ENCODE measurements at places on chromosomes 13 and 19.

GRCh38 chr19:5880604-5881078 lies 10.3 kb upstream of the FUT5 start:
- DNase-seq: no peak

GRCh38 chr13:67557642-67558241 lies 327.6 kb upstream of the PCDH9 start:
- DNase-seq: no peak

DNA sequence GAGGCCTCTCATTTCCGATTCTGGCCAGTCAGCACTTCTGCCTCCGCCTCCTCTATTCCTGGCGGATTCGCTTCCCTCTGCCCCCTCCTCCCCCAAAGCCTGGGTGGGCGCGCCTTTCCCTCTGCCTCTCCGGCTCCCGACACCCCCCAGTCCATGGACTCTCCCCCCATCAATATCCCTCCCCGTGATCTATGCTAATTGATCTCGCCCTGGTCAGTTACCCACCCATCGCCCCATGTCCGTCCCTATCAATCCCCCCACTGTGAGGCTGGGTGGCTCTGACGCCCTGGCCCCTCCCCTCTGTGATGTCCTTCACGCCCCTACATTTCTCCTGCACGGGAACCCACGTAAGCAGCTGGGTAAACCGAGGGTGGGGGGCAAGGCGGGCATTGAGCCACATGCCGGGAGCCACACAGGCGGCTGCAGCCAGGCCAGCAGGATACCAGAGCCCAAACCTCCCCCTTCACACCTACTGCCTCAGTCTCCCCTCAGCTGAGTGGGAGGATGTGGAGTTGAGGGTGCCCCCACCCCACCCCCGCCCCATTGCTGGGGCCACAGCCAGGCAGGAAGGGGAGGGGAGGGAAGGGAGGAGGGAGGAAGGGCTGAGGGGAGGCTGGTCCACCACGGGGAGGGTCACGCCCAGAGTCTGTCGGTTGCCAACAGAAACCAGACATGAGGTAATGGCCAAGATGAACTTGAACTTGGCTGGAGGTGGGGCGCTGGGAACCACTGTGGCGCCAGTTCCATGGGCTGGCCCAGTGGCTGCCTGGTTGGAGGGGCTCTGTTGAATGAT lies 21.0 kb downstream of the SMIM24 start:
- no peak for DNase-seq

GRCh38 chr19:1577929-1578618 lies 9.9 kb upstream of the MEX3D start:
- DNase-seq: no peak

GRCh38 chr13:114225610-114226009 lies 9.1 kb upstream of the CDC16 start:
- DNase-seq: no peak

- no peak for DNase-seq
Measured at GRCh38 chr19:42249149-42249750, 5.7 kb downstream of the ERF start.

DNA sequence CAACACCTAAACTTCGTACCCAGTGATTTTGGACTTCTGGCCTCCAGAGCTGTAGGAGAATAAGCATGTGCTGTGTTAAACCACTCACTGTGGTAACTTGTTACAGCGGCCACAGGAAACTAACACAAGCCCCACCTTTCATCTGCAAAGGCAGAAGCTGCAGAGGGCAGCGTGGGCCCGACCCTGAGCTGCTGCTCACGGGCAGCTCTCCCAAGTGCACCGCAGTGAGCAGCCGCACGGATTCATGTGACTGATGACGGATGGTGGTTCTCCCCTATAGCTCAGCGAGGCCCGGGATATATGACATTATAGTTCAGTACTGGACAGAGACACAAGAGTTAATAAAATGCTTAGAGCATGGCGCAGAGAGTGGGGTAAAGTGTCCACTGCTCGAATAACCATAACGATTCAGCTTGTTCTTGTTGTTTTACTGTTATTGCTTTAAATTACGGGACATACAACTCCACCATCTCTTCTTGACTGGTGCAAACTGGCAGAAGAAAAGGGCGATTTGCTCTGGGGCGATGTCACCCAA lies 21.9 kb downstream of the VRK3 start:
- DNase-seq: no peak

- no peak for DNase-seq
Measured at GRCh38 chr19:16070366-16070990, 5.8 kb upstream of the TPM4 start.

DNA sequence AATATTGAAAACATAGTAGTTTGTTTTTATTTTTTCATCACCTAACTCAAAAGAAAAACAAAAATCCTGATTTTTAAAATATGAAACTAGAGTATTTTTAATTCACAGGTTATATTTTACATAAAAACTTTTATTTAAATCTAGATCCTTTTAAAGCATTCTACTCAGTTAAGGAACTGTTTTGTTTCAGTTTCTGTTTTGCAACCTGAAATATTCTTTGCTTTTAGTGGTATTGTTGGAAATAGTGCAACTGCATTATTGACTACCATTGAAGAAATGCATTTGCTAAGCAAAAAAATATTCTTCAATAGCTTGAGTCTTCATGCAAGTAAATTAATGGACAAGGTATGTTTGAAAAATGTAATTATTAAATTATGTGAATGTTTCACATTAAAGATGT lies 43.8 kb downstream of the COG6 start:
- no peak for DNase-seq

GRCh38 chr19:13599681-13600080 lies 93.4 kb upstream of the CACNA1A start:
- no peak for DNase-seq

GRCh38 chr13:100872761-100873160 lies 198.2 kb upstream of the TMTC4 start:
- DNase-seq: no peak

- no peak for DNase-seq
Measured at GRCh38 chr13:23985060-23985459, 87.8 kb upstream of the C1QTNF9B start.

- DNase-seq: peak; percentile 88
Measured at GRCh38 chr19:18385675-18386542, at the start of gene GDF15. Gene GDF15, plus strand, starts transcription at chr19:18386158. Its CDS starts 32 bp downstream, at chr19:18386190.

DNA sequence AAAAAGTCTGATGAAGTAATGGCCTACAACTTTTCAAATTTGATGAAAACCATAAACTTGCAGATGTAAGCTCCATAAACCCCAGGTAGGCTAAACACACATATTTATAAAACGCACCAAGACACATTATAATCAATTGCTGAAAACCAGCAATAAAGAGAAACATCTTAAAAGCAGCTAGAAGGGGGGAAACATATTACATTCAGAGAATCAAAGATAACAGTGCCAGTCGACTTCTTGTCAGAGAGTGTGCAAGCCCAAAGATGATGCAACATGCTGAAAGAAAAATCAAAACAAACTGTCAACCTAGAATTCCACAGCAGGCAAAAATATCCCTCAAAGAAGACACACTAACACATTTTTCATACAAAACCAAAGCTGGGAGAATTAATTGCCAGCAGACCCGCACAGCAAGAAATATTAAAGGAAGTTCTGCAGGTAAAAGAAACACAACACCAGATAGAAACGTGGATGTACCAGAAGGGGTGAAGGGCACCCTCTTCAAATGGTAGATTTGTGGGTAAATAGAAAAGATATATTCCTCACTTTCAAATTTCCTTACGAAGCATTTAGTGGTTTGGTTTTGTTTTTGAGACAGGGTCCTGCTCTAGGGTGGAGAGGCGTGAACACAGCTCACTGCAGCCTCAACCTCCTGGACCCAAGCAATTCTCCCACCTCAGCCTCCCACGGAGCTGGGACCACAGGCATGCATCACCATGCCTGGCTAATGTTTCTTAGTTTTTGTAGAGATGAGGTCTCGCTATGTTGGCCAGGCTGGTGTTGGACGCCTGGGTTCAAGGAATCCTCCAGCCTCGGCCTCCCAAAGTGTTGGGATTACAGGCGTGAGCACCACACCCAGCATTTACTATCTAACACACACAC lies 16.5 kb upstream of the ATP1A3 start:
- no peak for DNase-seq

DNA sequence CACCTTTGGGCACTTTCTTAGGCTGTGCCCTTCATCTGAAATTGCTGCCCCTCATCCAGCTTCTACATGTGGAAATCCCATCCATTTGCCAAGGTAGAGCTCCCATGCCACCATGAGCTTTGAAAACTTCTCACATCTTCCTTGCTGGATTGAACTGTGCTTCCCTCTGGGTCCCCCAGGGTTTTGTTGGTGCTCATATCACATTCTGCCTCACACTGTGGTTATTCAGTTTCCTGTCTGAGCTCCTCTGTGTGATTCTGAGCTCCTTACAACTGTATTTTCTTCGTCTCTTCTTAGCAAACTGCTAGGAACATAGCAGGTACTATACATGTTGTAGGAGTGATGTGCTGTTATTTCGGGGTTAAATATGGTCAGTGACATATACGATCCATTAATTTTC lies 74.9 kb upstream of the KL start:
- DNase-seq: no peak

GRCh38 chr19:2215281-2215751 lies 20.8 kb downstream of the PLEKHJ1 start:
- DNase-seq: no peak

GRCh38 chr19:51824281-51825005 lies 29.5 kb downstream of the FPR3 start:
- no peak for DNase-seq

Data from osteocyte (in vitro differentiated cells).